ENCODE measurements at places on chromosomes 5 and 9.

DNA sequence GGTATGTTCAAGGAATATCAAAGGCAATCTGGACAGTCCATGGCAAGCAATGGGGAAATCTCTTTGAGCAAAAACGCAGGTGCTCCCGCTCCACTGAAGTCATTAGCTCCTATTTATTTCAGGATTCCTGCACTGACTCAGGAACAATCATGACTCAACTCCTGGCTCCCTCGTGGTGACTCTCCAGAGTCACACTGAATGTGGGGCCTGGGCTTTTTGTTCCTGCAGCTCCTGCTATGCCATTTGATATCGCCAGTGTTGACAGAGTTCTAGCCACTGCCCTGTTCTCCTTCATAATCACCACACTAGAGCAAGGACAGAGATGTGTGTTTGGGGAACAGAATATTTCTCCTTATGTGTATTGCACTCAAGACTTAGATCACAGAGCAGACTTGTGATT is 187.2 kb upstream of the ZNF462 start:
- DNase-seq: no peak

DNA sequence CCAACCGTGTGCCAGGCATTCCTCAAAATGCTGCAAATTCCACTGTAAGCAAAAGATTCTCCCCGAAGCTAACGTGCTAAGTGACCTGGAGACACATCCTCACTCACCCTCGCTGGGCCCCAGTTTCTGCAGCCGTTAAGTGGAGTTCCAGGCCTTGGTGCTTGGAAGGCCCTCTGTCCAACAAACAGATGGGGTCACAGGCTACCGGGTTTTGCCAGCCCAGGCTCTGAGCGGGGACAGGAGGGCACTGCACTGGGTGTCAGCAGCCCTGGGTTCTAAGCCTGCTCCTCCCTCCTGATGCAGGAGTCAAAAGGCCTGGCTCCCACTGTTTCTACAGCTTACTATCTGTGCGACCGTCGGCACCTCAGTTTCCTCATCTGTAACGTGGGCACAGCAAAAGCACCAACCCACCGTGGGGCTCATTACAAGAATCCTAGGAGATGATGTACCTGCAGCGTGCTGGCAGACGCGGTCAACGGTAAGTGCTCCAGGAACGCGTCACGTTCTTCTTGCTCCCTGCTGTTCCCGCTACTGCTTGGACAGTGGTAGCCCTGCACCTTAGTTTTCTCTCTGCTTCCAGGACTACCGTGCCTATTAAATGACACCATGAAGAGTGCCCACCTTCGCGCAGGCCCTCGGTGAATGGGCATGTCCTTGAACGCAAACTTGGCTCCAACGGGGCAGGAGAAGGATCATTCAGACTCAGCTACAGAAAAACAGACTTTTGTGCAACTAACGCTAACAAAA is 84.8 kb downstream of the ADAMTS2 start:
- no peak for DNase-seq

DNA sequence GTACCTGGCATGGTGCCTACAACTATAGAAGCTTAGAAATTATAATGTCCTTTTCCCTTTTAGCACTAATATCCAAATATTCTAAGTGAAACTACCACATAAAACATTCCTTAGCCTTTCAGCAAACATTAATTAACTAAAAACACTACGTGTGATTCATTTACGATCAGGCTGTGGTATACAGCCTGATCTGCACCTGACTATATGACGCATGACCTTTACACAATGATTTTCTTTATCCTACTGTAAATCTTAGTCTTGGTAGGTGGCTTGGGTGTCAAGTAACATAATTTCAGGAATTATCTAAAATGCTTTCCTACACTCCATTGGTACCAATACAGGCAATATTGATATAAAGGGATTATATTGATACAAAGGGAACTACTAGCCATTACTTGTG is 686.7 kb downstream of the DTWD2 start:
- no peak for DNase-seq

GRCh38 chr5:75439276-75439675 is 72.2 kb downstream of the CERT1 start:
- DNase-seq: no peak

- no peak for DNase-seq
Measured at GRCh38 chr5:126562823-126563222, 32.2 kb downstream of the ALDH7A1 start.

- DNase-seq: no peak
Measured at GRCh38 chr5:148455185-148455584, 71.4 kb downstream of the FBXO38 start.

GRCh38 chr5:59182760-59183159 is 599.9 kb downstream of the RAB3C start:
- DNase-seq: no peak

- DNase-seq: no peak
Measured at GRCh38 chr9:114037961-114038723, 40.0 kb downstream of the AMBP start.

GRCh38 chr5:83510260-83510659 is 38.7 kb downstream of the VCAN start:
- no peak for DNase-seq

DNA sequence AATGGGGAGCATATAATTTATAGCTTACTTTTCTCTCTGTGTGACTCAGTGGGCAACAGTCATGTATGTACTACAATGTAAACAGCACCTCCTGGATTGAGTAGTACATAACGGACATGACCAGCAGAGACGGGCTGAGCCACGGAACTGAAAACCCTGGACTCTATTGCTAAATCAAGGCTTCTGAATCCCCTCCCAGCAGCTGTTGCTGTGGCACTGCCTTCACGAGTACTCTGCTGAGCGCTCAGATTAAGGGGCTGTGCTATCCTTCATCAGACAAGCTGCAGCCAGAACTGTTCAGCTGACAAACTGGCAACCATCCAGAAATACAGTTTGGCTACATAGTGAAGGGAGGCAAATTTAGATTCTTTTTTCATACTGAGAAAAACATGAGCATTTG is 131.3 kb upstream of the CCDC180 start:
- DNase-seq: no peak

GRCh38 chr9:137423514-137424291 is 510 bp downstream of the NOXA1 start:
- no peak for DNase-seq

- DNase-seq: no peak
Measured at GRCh38 chr5:1414311-1415058, 30.8 kb downstream of the SLC6A3 start.

DNA sequence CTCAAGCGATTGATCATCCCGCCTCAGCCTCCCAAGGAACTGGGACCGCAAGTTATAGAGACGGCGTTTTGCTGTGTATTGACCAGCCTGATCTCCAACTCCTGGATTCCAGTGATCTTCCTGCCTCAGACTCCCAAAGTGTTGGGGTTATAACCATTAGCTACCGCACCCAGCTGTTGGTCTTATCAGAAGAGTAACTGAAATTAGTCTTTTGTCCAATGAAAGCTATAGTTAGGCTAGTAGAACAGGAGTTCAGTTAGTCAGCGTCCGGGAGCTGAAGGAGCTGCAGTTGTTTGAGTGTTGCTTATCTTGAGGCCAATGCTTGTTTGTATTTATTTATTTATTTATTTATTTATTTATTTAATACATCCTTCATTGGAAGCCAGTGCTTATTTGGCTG is 3.2 kb upstream of the MIGA2 start:
- no peak for DNase-seq

DNA sequence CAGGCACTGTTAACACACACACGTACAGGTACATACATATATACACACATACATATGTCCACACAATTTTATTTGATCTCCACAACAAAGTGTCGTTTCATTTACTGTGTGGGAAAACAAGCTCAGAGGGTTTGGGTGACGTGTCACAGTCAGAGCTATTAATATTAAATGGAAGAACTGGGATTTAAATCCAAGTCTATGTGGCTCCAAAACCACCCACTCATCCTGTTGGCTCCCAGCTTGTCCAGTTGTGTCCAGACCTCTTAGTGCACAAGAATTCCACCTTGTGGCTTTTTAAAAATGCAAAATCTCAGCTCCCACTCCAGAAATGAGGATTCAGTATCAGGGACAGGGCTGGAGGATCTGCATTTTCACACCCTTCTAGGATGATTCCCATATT is 52.3 kb upstream of the PTPDC1 start:
- no peak for DNase-seq

- no peak for DNase-seq
Measured at GRCh38 chr5:156991714-156992113, 28.7 kb upstream of the TIMD4 start.

- DNase-seq: no peak
Measured at GRCh38 chr5:9655641-9656040, 25.5 kb upstream of the TAS2R1 start.

DNA sequence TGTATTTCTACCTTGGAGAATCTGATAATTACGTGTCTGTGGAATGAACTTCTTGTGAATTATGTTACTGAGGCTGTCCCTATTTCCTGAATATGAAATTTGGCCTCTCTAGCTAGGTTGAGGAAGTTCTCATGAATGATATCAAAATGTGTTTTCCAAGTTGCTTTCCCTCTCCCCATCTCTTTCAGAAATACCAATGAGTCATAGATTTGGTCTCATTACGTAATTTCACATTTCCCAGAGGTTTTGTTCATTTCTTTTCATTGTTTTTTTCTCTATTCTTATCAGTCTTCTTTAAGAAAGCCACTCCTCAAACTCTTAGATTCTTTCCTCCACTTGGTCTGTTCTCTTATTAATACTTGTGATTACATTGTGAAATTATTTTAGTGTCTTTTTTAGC is 923.8 kb upstream of the CDH9 start:
- DNase-seq: no peak

DNA sequence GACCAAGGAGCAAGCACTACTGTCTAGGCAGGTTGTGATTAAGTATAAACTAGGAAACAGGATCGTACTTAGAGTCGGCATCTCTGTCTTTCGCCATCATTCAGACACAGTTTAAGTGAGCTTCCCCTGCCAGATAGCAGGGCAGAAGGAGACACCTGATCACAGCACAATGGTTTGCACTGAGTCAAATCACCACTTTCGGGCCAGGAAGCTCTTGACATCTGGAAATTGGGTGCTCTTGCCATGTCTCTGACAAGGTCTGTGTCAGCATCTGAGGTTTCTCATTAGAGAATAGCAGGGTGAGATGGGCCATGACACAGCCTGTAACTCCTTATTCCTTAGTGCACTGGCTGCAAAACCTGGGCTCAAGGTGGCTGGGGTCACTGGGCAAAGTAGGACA is 8.3 kb downstream of the ADRB2 start:
- DNase-seq: no peak

- DNase-seq: no peak
Measured at GRCh38 chr5:6557807-6558575, 74.9 kb downstream of the NSUN2 start.

- DNase-seq: no peak
Measured at GRCh38 chr9:23841304-23841703, 15.3 kb upstream of the ELAVL2 start.

DNA sequence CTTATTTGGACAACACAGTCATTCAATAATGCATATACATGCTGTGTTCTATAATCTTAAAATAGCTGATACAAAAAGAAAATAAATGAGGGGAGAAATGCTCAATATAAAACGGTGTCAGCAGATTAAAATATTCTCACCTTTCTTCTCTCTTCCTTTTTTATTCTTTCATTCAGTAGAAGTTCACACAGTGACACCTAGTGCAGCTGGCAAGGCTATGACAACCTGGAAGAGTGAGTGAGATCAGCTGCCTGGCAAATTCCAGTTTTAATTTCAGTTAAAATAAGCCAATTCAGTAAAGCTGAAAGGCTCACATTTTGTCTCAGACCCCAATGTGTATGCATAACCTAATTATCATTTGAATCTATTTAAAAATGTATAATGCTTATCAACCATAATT is 150.3 kb downstream of the RASEF start:
- DNase-seq: no peak

DNA sequence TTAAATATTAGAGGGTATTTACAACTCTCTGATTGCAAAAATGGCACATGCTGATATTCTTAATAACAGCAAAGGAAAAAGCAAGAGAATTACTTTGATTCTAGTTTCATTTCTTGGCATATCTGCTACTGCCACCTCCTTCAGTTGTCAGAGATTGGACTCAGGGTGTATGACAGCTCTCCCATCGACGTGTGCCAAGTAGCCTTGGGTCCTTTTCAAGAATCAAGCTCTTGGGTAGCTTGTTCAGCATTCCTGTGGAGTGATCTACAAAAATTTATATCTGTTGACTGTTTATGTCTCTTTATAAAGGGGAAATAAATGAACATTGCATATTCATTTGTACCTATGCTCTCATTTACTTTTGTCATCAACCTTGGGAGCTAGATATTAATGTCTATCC is 315.6 kb downstream of the PRR16 start:
- no peak for DNase-seq

DNA sequence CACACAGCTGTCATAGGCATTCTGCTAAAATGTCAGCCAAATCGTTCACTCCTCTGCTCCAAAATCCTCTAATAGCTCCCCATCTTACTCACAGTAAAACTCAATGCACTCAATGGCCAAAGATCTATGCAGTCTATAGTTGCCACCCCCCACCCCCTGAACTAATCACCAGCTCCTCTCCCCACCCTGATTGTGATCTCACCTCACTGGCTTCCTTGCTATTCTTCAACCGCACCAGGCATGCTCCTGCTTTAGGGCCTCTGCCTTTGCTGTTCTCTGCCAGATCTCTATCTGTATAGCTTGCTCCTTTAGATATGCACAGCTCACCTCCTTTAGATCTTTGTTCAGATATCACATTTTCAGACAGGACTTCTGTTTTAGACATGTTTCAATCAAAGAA is 33.2 kb upstream of the SNX2 start:
- no peak for DNase-seq

DNA sequence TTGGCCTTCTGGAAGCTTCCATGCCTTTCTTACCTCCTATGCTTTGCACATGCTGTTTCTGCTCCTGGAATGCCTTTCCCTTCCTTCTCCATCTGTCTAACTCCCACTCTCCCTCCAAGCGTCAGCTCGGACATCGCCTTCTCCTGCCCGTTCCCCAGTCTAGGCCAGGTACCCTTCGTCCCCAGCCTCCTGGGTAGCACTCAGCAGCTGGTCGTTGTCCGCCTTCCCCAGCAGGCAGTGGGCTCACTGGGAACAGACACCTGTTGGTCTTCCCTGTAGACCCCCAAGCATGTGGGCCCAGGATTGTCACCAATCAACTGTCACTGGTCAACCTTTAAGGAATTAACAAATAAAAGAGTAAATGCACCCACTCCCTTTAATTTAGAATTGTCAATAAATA is 202.2 kb downstream of the RGS3 start:
- no peak for DNase-seq

DNA sequence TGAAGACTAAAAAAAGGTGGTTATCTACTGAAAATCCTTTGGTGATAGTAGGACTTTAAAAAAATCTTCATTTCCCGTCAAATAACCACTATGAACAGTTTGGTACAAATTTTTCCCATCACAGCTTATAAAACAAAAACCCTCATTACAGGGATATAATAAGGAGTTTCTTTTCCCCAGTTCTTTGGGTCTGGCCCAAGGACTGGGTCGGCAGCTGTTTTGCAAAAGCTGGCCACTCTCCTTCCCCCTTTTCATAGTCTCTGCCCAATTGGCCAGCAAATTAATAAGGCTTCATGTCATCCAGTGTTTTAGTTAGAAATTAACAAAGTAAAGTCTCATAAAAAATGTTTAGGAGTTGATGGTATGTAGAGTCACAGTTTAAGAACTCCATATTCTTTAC is 47.0 kb upstream of the PDE8B start:
- no peak for DNase-seq
